ENCODE measurements at places on chromosomes 11 and 22.

DNA sequence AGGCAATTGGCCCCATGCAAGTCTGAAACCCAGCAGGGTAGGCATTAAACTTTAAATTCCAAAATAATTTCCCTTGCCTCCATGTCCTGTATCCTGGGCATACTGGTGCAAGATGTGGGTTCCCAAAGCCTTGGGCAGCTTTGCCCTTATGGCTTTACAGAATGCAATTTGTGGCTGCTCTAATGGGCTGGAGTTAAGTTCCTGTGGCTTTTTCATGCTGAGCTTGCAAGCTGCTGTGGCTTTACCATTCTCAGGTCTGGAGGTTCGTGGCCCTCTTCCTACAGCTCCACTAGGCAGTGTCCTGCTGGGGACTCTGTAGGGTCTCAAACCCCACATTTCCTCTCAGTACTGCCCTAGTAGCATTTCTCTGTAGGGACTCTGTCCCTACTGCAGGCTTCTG lies 15.0 kb upstream of the BIRC3 start:
- DNase-seq = no peak

- no peak for DNase-seq
Observed at GRCh38 chr11:87901341-87901740, 273.9 kb downstream of the RAB38 start.

DNA sequence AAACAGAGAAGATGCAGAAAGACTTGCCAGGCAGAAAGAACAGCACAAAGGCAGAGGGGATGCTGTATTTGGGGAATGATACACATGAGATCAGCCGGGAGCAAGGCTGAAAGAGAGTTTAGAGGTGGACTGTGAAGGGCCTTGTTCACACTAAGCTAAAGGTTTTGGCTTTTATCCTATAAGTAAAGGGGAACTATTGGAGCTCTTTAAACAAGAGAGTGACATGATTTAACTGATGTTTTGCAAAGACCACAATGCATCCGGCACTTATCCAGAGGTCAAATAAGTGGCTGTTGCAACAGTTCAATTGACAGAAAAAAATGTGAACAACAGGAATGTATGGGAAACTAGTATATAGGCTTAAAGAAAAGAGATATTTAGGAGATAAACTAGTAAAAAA lies 64.7 kb upstream of the RRAS2 start:
- DNase-seq = peak; percentile 88

DNA sequence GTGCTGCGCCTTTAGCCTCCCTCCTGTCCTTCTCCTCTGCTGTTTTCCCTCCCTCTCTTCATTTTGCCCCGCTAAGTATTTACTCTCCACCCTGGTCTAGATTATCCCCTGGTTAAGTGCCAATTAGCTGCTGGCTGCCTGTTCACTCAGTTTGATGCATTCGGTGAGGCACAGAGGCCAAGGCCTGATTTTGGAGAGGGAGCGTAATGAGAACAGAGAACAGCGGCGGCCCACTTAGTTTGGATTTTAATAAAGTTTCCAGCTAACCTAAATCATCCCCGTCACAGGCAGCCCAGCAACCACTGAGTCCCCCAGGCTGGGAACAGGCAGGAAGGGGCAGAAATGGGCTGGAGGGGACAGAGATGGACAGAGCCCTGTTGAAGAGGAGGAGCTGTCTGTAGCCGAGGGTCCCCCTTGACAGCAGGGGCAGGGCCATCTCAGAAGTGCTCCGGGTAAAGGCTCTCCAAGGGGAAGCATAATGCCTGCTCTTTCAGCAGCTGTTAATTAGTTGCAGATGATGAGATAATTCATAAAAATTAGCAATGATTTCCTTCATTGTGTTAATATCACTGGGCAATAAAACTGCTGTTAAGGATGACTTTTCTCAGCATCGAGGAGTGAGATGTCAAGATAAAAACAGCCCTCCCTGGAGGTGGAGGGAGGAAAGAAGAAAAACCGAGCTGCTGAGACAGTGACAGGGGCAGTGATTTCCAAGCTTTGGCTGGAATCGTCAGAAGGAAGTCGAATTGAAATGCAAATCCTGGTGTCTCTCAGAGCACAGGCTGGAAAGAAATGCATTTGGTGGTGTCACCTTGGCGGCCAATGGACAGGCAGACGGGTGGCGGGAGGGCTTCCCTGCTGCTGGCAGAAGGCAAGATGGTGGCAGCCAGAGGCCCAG lies 170.1 kb downstream of the GRIK4 start:
- DNase-seq = no peak
